NCI-H1417 (cell line): ENCODE measurements at places on chromosomes 6 and 20.

- DNase-seq = no peak
Observed at GRCh38 chr6:13004601-13005000, 288.0 kb downstream of the PHACTR1 start.

DNA sequence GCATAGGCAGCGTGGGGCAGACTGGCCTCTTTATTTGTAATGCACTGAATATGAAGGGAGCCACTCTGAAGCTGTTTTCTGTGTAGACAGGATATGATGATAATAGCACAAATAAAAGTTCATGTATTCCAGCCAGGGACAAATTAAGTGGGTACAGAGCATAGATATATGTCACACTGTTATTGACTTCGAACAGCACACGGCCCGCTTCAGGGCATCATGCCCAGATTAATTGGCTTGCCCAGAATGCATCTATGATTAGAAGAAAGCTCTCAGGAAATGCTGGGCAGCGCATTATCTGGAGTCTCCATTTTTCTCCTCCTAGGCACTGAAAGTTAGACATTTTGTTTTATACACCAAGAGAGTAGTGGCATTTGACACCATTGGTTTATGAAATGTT, 26.3 kb upstream of the SASH1 start:
- no peak for DNase-seq

DNA sequence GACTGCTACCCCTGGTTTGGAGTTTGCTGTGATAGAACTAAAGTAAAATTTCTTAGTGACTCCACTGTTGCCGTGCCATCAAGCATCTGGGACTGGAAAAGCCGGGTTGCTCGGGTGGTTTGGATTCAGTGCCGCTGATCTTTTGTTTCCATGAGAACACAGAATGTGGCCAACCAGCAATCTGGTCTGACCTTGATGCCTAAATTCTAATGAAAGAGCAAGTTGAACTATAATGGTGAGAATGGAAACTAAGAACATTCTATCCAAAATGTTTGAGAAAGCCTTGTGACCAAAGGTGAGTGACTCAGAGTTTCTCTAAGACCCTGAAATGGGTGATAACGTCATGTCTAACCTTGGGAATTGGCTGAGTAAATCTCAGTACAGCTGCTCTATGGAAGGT, 9.9 kb upstream of the PI16 start:
- DNase-seq = no peak

GRCh38 chr6:140828856-140829255, 1303.9 kb upstream of the GJE1 start:
- DNase-seq = no peak

DNA sequence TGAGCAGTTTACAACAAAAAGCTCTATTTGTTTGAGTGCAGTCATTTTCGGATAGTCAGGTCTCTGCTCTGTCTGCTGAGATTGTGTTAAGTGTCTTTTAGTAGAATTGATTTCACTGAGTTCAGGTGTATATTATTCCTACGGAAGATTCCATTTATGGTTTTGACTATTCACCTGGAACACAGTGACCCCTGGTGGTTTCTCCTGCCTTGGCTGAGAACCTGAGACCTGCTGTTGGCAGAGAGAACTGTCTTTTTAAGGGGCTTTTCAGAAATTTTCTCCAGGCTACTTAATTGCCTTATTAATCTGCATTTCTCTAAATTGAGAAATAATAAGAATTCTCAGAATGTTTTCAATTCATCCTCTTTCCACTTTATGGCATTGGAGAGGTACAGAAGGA, 508.0 kb downstream of the TBC1D32 start:
- DNase-seq = peak; percentile 9

GRCh38 chr6:137217801-137218472, 1.2 kb downstream of the IFNGR1 start:
- DNase-seq = peak; percentile 35

DNA sequence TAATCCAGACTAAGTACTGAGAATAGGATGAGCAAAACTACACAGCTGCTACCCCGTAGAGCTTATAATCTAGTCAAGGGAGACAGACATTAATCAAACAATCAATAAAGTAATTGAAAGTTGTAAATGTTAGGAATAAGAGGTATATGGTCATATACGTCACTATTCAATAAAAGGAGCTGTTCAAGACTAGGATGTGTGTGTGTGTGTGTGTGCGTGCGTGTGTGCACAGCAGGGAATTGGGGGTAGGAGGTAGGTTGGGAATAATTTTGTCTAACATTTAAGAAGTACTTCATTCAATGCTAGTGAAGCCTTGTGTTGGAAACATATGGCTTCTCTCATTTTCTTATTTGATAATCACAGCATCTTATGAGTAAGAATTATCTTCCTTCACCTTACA, 41.8 kb downstream of the SESN1 start:
- DNase-seq = peak; percentile 40

DNA sequence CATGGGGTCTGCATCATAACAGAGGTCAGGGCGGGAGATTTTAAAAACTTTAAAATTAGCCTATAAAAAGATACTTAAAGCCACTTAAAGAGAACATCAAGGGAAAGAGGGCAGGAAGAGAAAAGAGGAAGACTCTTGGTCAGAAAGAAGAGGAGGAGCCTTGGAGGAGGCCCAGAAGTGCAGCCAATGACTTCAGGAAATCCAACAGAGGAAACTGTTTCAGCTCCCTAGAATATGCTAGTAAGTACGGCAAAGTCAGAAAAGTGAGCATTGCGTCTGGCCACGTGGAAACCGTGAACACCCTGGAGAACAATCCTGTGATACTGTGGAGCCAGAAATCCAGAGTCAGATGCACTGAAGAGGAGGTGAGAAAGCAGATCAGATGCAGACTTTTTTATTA, 22.5 kb upstream of the NHSL1 start:
- DNase-seq = no peak

- DNase-seq = no peak
Observed at GRCh38 chr6:164911151-164911550, 398.3 kb downstream of the C6orf118 start.

DNA sequence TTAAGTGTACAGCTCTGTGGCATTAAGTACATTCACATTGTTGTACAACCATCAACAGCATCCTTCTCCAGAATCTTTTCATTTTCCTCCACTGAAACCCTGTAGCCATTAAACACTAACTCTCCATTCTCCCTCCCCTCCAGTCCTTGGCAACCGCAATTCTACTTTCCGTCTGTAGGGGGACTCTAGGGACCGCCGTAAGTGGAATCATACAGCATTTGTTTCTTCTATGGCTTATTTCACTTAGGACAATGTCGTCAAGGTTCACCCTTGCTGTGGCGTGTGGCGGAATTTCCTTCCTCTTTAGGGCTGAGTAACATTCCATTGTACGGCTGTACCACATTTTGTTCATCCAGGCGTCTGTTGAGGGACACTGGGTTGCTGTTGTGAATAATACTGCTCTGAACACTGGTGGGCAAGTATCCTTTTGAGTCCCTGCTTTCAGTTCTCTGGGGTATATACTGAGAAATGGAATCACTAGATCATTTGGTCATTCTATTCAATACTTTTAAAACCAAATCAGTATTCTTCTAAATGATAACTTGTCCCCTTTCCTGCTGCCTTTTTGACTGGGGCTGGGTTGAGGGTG, 50.7 kb downstream of the PPP1R3G start:
- DNase-seq = no peak

- no peak for DNase-seq
Observed at GRCh38 chr6:154583546-154584188, 73.2 kb upstream of the CNKSR3 start.

DNA sequence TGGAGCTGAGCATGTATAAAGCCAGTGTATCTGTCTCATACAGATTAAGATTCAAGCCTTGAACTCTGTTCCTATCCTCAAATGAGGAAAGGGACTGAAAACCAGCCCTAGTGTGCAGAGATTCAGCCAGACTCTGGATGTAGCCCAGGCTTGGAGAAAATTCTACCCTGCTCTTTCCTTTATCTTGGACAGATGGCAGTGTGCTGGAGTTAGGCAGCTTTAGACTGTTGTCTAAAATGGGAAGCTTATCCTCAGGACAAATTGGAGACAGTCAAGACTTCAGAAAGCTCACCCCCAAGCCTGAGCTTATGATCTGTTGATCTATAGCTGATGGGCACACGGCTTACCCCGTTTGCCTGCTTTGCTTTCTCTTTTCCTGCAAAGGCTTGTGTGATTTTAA, 1057.6 kb downstream of the KIF16B start:
- DNase-seq = no peak

DNA sequence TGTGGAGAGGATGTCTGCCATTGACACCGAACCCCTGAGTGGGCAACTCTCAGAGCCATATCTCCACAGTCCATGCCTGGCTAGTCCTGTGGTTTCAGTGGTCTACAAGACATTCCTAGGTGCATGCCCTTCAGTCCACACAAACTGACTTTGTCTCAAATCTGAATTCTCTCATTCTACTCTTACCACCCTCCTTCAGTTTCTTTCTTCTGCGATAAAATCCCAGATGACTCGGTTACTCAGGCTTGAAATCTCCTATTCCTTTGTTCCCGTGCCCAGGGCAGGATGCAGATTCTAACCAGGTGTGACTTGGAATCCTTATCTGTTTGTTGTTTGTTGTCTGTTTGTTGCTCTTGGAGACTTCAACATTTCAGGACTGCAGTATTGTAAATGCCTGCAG, 9.3 kb downstream of the CDS2 start:
- DNase-seq = no peak

- no peak for DNase-seq
Observed at GRCh38 chr6:48016020-48016755, 94.8 kb downstream of the PTCHD4 start.

DNA sequence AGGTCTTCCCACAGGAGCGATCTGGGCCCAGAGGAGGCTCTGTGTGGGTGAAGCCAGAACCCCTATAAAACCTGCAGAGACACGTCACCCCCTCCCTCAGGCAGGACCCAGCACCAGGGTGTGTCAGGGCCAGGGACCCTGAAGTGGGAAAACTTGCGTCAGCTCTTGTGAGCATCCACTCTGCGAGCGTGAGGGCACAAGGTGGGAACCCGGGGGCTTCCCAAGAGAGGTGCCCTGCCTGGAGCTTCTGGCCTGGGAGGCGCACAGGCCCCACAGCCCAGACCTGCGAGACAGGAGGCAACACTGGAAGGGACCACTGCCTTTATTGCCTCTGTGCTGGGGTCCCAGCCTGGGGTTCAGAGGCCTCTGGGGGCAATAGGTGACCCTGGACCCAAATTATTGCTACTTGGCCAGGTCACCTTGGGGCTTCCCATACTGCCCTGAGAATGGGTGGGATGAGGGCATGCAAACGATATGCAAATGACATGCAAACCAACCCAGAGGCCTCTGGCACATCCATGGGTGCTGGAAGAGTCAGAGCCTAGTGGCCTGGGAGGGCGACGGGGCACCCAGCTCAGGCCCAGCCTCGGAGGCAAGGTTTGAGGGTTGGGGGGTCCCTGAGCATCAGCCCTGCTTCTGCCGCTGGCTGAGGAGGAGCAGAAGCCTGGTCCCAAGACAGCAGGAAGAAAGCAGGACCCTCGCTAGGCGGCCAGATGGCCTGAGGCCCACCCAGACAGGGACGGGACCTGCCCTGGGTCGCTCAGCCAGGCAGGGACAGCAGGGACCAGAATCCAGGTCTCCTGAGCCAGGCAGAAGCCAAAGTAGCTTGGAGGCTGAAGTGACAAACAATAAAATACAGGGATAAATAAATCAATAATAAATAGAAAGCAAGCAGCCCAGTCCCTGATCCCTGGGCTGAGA, 5.1 kb upstream of the C20orf144 start:
- DNase-seq = no peak

GRCh38 chr20:59508729-59509128, 95.6 kb upstream of the PHACTR3 start:
- DNase-seq = no peak

DNA sequence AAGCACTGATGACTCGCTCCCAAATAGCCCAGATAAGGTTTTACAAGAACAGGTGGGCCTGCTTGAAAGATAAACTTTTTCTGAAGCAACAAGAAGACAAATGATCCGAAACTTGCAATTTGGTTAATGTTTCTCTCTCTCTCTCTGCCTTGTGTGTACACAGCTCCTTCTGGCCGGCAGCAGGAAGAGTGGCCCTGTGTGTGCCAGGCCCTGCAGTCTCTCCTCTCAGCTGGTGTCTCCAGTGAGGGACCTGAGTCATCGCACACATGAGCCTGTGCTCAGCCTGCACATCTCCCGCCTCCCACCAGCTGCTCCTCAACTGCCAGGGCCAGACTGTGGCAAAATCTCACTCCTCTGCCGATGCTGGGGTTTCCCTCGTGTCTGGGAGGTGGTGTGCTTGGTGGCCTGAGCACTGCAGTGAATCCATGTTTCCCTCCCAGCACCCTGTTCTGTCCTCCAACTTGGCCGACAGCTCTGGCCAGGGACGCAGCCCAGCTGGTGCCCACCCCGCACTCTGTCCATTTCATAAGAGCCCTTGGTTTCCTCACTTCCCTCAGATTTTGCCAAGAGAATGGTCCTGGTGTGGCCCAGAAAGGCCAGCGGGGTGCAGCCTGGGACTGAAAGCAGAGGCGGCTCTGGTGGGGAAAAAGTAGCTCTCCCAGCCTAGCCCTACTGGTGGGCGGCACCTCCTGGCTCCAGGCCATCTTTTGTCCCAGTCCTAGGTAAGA, 49.4 kb downstream of the ERMARD start:
- DNase-seq = peak; percentile 80

DNA sequence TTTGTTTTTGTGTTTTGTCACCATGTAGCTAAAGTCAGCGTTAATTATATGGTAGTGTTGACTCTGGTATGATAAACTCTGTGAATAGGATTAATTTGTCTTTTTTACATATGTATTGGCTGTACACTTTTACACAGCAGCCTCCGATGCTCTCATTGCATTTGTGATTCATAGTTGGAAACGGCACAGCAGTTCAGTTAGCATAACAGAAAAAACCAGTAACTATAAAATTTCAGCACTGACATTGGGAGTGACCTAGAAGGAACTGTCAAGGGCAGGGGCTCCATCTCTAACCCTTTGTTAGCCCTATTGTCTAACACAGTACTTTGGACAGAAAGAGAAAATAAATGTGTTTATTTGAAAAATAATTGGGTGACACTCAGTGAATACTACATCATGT, 5.6 kb upstream of the BEND6 start:
- no peak for DNase-seq

- no peak for DNase-seq
Observed at GRCh38 chr6:80623066-80623815, 516.8 kb downstream of the BCKDHB start.

DNA sequence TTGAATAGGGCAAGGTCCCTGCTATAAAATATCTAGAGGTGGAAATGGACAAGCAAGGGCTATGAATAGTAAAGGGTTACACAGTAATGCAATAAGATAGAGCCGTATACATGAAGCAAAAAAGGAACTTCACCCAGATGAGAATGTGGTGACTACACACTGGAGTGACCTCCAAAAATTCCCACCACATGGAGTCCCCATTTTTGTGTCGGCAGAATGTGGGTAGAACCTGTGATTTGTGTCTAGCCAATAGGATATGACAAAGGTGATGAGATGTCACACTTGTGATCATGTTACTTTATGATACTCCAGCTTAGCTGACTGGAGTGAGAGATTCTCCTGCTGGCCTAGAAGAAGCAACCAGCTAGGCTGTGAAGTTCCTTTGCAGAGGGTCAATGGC, 96.8 kb downstream of the SYNE1 start:
- DNase-seq = no peak

DNA sequence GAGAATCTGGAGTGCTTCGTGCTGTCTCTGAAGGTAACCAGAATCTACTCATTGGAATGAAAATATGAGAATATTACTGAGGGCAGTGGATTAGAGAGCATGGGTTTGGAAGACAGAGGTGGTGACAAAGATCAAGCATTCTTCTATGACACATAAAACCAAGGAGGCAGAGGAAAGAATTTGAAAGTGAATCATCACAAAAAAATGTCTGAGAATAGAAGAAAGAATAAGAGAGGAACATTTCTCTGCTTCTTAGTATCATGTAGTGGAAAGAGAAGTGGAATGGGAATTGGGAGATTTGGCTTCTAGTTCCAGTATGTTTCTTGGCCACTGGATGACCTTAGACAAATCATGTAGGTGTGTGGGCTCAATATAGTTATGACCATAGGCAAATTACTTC, 474.0 kb downstream of the TFAP2B start:
- no peak for DNase-seq
